ENCODE measurements at places on chromosomes 2 and 18.

DNA sequence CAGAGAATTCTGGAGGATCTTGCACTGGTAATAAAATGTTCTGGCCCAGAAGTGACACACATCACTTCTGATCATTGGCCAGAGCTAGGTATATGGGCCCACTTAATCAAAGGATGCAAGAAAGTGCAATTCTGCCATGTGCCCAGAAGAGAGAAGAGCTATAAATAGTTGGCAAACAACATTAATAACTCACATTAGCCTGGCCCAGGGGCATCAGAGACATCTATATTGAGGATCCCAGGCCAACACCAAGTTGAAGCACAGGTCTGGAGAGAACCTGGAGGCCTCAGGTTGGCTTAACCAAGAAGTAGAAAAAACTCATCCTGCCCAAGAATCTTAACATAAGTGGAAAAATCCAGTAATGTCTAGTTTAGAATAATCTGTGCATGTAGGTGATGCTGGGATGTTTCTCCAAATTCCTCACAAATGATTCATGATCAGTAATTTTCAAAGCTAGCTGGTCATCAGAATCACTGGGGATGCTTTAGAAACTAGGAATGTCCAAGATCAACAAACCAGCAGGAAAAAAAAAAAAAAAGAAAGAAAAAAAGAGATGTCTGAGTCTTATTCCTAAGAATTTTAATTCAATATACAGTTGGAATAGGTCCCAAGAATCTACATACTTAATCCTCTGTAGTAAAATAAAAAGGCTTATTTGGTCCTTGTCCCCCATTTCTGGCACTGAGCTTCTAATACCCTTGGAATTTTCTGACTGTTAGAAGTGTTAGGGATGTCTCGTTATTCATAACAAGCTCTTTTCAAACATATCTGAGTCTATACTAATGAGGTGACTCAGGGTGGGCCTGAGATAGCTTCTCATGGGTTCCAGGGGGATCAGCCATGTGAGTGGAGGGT, 35.0 kb upstream of the EVA1A start:
- no peak for DNase-seq

DNA sequence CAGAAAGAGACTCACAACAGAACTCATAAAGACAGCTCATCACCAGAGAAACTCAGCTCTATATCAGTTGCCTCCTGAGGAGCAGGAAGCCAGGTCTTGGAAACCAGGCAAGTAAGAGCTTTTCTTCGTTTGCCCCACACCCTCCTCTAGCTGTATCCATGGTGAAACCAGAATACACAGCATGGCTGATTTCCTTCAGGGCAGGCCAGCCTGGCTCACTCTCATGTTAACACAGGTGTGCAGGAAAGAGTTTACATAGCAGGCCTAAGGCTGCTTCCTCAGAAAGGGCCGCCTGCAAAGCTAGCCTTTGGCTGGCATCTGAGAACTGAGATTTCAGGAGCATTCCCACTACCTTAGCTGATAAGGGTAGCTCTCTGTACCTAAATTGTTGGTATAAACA, 65.7 kb downstream of the KLHL14 start:
- no peak for DNase-seq

- DNase-seq, result no peak
Observed at GRCh38 chr2:161946489-161947107, 127.4 kb downstream of the DPP4 start.

DNA sequence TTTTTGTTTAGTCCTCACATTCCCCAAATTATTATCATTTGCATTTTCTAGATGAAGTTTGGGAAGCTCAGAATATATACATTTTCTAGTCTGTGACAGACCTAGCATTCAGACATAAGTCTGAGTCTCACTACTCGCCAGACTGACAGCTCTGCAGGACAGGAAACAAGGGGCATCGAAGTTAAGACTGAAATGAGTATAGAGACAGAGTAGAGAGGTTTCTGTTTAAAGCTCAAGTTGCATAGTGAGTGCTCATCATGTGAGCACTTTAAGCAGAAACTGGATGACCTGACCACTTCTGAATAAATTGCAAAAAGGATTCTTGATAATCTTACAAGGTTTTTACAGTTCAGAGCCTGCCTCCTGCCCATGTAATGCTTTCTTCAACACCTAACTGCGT, 1.1 kb downstream of the HADHB start:
- no peak for DNase-seq

GRCh38 chr18:48706731-48707130, 167.9 kb downstream of the CTIF start:
- DNase-seq, result no peak

- no peak for DNase-seq
Observed at GRCh38 chr2:38439863-38440262, 62.8 kb upstream of the ATL2 start.

DNA sequence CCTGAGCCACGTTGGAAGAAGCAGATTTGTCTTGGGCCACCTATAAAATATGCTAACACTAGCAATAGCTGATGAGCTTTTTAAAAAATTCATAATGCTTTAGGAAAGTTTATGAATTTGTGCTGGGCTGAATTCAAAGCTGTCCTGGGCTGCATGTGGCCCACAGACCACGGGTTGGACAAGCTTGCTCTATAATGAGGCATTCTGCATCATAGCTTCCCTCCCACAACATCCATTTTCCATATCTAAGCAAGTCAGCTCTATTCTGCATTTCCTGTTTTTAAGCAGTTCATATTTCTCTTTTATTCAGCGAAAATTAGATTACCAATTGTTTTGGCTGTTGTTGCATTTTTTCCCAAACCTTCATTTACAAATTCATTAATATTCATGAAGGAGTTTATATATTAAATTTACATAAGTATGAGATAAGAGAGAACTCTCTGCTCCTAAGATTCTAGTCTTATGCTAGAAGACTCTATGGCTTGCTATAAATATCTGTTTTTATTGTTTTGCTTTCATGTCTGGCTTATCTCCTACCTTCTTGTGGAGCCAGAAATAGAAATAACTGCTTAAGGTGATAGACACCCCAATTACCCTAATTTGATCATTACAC, 114.5 kb upstream of the HNRNPA3 start:
- no peak for DNase-seq

- DNase-seq, result no peak
Observed at GRCh38 chr18:28003451-28003850, 173.5 kb downstream of the CDH2 start.

DNA sequence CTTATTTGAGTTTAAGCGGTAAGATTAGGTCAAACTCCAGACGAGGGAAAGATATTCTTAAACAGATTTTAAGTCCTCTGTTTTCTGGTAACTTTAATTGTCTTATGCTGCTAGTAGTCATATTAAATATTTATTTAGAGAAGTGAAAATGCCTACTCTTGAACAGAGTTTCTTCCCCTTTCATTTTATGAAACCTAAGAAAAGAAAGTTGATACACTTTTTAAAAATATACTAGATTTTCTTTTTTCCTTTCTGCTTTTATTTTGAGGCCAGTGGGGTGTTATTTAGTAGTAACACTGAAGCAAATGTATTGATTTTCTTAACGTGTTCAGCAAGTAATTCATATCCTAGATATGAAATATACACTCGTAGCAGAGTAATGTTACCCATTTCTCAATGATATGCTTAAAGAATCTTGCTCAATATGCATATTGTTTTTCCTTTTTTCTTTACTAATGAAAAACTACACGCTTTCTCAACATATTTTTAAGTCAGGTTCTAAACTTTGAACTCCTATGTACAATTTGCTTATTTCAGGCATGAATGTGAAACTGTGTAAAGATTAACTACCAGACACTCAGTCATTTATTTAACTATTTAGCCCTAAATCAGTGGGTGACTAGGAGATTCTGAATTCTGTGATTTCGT, 691 bp downstream of the KYNU start:
- DNase-seq, result no peak
